ENCODE measurements at places on chromosomes 11 and 22.

DNA sequence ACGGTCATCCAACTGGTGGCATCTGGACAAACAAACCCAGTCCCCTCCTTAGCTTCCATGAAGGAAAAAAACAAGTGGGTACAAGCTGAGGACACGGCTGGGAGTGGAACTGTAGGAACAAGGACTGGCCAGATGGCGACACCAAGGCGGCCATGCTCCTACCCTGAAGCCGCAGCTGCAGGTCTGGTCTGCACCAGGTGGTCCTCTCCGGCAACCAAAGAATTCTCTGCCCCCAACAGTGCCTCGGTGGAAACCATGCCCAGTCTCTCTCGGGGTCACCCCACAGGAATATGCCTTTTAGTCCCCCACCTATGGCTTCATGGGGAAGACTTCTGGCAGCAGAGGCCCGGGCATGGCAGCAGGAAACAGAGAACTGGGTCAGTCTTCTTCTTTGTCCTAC, 22.6 kb downstream of the OVOL1 start:
- DNase-seq, result no peak

DNA sequence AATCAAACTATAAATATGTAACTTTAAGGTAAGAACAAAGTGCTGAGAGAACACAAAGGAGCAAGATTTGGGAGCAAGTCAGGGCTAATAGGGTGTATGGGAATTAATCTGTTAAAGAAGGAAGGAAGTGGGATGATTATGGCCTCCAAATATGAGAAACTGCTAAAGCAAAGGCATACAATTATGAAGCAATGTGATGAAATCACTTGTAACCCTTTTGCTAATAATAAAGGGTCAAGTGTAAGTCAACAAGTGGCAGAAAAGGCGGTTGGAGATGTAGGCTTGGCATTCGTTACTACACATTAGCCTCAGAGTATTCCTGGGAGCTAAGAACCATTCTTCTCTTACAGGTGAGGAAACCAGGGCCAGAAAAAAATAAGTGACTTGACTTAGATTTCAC, 1002.3 kb upstream of the TENM4 start:
- DNase-seq, result no peak

- no peak for DNase-seq
These were observed 26.3 kb downstream of the MEI1 start for GRCh38 chr22:41725510-41726110.

GRCh38 chr11:82901922-82902485, 468 bp downstream of the DDIAS start:
- DNase-seq, result no peak

DNA sequence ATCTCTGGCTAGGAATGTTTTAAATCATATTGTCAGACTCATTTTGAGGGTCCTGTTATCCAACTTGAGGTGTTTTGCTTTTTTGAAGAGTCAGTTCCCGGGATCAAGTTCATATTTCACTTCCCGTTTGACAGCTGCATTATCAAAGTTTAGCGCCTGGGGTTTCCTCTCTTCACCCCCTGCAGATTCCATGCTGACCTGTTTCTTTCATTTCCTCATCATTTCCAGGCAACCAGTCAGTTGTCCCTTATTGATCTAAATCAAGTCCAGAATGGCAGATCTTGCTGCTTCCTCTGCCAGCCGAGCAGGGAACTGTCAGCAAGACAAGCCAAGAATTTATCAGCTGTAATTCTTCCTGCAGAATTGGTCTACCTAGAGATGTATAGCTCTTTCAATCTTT, 197.6 kb upstream of the SYN3 start:
- no peak for DNase-seq

All from right forelimb (tissue), 1 donor.